ENCODE measurements at places on chromosomes 7 and 10. TPM values are rescaled to one million over a fixed set of nuclear protein-coding genes. Genes with fewer than 3 reads are reported as not detected.

PDE1C gene
- not detected for total RNA-seq

GRCh38 chr7:108007261-108007660 lies 4.3 kb upstream of the LAMB1 start:
- no peak for DNase-seq
- H3K4me3 ChIP-seq = no peak overlapping the region

- peaks cover 3% of the 10 kb centered on the region for H3K27me3 ChIP-seq
- no peak for DNase-seq
- H3K4me3 ChIP-seq = no peak overlapping the region
- H3K27ac ChIP-seq = no peak overlapping the region
These were observed 19.3 kb downstream of the VIPR2 start for GRCh38 chr7:159125104-159125954.

DNA sequence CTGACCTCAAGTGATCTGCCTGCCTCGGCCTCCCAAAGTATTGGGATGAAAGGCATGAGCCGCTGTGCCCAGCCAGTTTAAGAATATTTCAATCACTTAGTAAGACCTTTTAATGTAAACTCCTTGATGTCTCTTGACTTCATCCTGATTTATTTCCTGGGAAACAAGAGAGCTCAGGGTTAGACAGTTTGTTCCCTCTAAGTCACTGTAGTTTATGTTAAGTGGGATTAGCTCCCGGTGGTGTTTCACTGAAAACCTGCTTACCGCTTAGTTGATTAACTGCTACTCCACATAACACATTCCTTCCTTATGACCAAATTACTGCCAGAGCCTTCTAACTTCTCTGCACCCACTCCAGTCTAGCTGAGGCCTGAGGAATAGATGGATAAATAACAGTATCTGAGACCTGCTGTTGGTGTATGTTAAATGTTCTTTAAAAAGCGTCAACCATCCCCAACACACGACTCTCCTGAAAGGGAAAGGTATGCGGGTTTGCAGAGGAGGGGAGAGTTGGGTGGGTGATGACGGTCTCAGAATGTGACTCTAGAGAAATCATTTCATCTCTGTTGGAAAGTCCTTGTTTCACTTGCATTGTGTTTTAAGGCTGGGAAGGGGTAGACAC lies 48.7 kb downstream of the CREB3L2 start:
- H3K27me3 ChIP-seq = no peaks in the 10 kb centered on the region
- H3K27ac ChIP-seq = no peak overlapping the region
- H3K4me3 ChIP-seq = no peak overlapping the region
- no peak for DNase-seq
- H3K4me1 ChIP-seq = peaks cover 4% of the 10 kb centered on the region

GRCh38 chr10:78047314-78047891 lies 13.7 kb downstream of the RPS24 start:
- no peak overlapping the region for H3K4me3 ChIP-seq
- no peaks in the 10 kb centered on the region for H3K27me3 ChIP-seq
- peak; percentile 86 for DNase-seq
- peaks cover 6% of the 10 kb centered on the region for H3K36me3 ChIP-seq
- peaks cover 16% of the 10 kb centered on the region for H3K4me1 ChIP-seq
- H3K27ac ChIP-seq = peak overlapping the region; percentile 59
